ENCODE measurements at places on chromosomes 6 and 20.

DNA sequence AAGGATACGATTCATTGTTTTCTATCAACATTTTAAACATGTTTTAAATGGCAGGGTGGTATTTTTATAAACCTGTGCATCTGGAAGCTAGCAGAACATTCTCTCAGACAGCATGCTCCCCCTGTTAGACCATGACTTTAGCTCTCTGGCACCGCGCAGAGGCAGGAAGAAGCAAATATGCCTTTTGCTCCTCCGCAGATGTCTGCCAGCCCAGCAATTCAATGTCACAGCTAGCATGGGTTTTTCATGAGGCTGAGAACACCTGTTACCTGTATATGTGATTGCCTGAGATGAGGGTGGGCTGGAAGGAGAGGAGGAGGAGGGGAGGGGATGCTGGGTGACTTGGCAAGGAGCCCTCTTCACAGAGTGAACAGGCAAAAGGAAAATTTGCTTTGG, 6.7 kb downstream of the MTCH1 start:
- no peak for DNase-seq

GRCh38 chr20:12482661-12483060, 526.1 kb upstream of the SPTLC3 start:
- no peak for DNase-seq

DNA sequence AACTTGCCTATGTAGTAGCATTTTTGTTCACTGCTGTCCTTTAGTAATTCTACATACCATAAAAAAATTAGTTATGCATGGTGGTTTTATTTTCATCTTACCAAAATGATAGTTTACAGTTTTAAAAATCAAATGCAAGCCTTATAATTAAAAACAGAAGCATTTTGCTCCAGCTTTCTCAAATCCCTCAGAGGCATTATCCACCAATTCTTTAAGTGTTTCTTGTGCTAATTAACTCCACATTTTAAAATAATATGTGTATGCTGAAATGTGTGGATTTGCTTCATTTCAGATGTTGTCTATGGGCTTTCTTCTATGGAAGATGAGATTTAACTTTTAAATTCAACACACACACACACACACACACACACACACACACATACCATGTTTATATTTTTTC, 49.3 kb downstream of the PCSK2 start:
- DNase-seq, result no peak

DNA sequence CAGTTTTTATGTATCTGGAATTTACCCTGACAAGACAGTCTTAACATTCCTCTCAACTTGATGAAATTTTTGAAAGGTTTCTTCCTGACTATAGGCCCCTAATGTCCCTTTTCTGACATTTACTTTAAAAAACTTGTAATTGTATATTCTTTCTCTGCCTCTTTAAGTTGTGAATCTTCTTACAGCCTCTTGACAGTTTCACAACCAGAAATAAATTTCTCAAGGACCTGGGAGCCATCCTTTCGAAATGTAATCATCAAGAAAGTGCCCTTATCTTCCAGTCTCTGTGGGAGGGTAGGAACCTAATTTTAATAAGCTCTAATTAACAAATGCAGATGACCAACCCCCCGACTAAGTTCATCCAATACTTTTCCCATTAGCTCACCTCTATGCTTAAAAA, 403.6 kb upstream of the GJE1 start:
- DNase-seq, result no peak
